ENCODE measurements at places on chromosomes 13 and 19. TPM values are rescaled to one million over a fixed set of nuclear protein-coding genes. Genes with fewer than 3 reads are reported as not detected.

Gene CLDN10
- not detected for total RNA-seq

Gene FXYD3
- 4.0 TPM for total RNA-seq

Gene MED16
- total RNA-seq = 24.5 TPM

Gene PCSK4
- 1.4 TPM for total RNA-seq

Gene ZNF530
- total RNA-seq = 7.7 TPM

Gene DAPK3
- 92.1 TPM for total RNA-seq

Gene GJB6
- not detected for total RNA-seq

Gene SHANK1
- total RNA-seq = under 0.01 TPM

Gene FLT1
- total RNA-seq = under 0.01 TPM

Gene NBEA
- 0.31 TPM for total RNA-seq

Gene EFNB2
- total RNA-seq = 29.5 TPM

Gene TUBB4A
- total RNA-seq = 58.8 TPM

Gene C19orf67
- not detected for total RNA-seq

Gene CCDC70
- not detected for total RNA-seq

Gene COX6B1
- 339 TPM for total RNA-seq

Gene OLFM2
- 5.5 TPM for total RNA-seq

Gene SCGB2B2
- not detected for total RNA-seq

Gene SYNGR4
- total RNA-seq = not detected

Gene CYP4F8
- not detected for total RNA-seq

Data from melanocyte of skin (primary cell).